ENCODE measurements at places on chromosomes 16 and 17.
A peak's percentile ranks its signal among the peaks of the same experiment; 100 is the strongest.

GRCh38 chr17:9408868-9409829, 166.5 kb downstream of the STX8 start:
- DNase-seq = no peak

DNA sequence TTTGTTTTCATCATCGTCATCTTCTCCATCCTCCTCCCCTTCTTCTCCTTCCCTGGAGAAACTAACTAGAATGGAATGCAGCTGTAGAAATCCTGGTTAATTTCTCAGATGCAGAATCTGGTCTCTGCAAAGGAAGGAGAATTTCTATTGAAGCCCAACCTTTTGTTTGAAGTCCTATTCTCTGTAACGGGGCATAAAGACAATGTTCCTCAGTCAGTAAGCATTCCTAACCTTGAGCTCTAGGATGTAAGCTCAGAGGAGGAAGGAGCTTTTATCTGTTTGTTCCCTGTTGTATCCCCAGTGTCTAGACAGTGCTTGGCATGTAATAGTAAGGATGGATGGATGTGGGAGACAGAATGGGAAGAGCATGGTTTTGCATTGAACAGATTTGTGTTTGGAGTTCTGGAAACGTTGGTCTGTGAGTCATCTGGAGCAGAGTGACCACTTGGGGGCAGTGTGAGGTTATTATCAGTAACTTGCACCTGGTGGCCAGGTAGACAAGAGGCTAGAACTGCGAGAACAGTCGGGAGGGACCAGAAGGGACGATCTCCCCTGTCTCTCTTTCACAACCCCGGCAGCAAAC, 363.7 kb downstream of the SNX29 start:
- DNase-seq = no peak

DNA sequence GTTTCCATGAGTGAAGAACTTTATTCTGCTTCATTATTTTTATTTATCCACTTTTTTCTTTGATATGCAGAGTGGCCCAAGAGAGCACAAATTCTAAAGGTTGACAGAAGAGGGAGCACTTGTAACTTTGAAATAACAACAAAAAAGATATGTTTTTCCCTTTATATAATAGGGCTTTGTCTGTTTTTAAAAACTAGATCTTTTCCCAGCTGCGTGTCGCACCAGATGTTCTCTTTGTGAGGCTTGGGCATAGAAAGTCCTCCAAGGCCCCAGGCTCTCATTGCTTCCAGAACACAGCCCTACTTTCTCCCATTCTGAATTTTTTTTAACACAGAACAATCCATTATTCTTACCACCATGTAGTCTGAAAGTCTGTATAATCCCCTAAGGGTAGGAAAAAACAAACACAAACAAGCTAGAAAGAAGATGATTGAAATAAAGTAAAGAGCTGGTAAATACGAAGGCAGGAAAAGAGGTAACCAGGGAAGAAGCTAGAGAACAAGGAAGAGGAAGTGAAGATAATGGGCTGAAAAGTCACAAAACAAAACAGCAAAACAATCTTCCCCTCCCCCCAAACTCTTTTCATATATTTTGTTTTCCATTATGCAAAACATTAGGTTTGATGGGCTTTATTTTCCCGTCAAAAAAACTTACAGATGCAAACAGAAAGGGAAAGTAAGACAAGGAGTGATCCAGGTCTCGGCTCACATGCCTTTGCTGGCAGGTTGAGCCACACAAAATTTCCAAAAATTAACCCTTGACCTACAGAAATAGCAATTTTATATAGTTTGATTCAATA, 160.4 kb downstream of the ABCA8 start:
- no peak for DNase-seq

- DNase-seq = no peak
Observed at GRCh38 chr16:66878067-66878466, 2.2 kb upstream of the PDP2 start.

- no peak for DNase-seq
Observed at GRCh38 chr17:61834610-61835009, 28.7 kb downstream of the BRIP1 start.

- DNase-seq = no peak
Observed at GRCh38 chr17:22158364-22158763, 466.0 kb downstream of the KCNJ18 start.

DNA sequence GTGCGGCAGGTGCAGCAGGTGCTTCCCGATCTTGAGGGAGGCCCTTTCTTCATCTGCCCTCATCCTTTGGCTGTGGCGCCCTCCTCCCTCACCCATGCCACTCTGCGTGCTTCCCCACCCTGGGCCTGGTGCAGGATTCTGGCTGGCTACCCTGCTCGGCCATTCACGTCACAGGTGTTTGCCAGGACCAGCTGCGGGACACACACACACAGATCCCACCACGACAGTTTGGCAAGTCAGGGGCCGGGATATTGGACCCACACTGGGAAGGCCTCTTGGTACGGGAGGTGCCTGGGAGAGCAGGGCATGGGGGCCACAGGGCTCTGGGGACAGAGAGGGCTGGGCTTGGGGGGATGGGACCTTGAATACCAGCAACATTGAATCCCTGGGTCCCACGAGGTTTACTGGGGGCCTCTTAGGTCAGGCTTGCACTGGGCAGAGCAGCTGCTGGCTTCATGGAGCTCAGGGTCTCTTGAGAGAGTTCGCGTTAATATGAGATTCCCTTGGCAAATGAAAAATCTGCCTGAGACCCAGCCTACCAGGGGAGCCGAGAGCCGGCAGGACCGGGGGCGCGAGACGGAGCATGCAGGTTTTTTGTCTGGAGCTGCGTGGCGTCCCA, 15.1 kb downstream of the ADCY7 start:
- no peak for DNase-seq

- no peak for DNase-seq
Observed at GRCh38 chr17:64255764-64256163, 7.3 kb downstream of the TEX2 start.

- DNase-seq = no peak
Observed at GRCh38 chr17:19250421-19251173, 13.4 kb downstream of the EPN2 start.

DNA sequence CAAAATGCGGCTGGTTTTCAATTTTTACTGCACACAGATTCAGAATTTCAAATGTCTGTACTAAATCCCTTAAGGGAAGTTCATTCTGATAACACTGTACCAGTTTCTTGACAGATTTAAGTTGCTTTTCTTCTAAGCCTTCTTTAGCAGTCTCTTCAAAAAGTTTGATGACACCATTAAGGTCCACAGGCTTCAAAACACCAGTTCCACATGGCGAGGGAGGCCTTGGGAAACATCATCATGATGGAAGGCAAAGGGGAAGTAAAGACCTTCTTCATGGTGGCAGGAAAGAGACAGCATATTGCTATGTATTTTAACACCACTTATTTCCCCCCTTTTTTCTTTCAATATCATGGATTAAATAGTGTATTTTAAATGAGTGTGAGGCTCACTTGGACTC, 24.5 kb downstream of the NLRC5 start:
- no peak for DNase-seq

DNA sequence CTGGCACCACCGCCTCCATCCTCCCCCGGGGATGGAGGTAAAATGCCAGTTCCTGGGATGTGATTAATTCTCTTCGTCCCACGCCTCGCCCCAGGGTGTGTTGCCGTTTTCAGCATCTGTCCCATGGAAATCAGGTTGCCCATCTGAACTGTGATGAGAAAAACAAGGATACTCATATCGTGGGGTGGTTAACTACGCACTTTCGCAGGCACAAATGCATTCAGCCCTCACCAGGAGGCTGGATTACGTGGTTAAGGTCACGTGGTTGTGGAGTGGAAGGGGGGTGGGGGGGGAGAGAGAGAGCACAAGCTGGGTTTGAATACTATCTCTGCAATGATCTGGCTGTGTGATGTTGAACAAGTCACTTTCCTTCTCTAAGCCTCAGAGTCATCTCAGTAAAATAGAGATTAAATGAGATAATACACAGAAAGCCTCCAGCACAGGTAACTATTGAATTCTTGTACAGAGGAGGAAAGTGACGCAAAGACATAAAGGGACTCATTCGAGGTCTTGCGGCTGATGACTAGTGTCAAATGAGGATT, 74.7 kb downstream of the BMERB1 start:
- peak; percentile 27 for DNase-seq

DNA sequence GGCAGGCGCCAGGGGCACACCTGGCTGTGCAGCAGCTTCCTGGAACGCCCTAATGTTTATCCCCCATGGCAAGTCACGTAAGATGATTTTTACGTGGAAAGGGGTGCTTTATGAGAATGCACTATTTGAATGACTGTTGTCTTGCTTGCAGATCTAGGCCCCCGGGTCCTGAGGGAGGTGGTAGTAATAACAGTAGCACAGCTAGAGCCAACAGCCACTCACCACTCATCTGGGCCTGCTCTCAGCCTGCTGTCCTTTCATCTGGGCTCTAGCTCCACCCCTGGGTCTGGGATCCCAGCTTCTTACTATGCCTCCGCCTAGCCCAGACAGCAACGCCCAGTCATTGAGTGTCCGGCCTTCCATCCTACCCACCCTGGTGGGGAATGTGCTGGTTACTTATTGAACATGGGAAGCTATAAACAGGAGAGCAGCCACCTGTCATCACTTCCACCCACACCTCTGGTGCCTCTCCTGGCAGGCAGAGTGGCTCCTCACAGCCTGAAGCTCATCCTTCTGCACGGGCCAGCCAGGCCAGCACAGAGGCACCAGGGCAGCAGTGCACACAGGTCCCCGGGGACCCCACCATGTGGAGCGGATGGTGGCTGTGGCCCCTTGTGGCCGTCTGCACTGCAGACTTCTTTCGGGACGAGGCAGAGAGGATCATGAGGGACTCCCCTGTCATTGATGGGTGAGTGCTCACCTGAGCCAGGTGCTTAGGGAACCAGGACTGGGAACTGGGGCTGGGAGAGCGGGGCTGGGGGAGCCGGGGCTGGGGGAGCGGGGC, 16.6 kb downstream of the DPEP1 start:
- DNase-seq = no peak

GRCh38 chr16:76835779-76836300, 355.1 kb upstream of the MON1B start:
- no peak for DNase-seq

GRCh38 chr17:1033503-1033902, 36.6 kb downstream of the TIMM22 start:
- DNase-seq = no peak

GRCh38 chr16:87463722-87464690, 28.8 kb downstream of the ZCCHC14 start:
- peak; percentile 23 for DNase-seq

DNA sequence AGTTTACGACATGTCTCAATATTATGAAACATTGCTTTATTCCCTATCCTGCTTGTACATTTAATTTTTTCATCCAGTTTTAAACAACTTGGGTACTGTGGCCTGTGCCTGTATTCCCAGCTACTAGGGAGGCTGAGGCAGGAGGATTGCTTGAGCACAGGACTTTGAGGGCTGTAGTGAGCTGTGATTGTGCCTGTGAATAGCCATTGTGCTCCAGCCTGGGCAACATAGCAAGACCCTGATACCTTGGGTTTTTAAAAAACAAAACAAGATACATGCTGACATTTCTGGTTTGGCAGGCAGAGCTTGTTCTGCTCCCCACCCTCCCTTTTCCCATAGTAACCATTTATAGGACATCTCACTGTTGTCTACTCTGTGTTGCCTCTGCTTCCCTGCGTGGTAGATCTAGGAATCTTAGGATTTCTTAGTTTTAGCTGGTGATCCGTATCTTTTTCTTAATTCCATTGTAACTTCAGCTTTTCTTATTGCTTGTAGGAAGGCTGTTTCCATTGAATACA, 35.6 kb downstream of the TENT4B start:
- no peak for DNase-seq

DNA sequence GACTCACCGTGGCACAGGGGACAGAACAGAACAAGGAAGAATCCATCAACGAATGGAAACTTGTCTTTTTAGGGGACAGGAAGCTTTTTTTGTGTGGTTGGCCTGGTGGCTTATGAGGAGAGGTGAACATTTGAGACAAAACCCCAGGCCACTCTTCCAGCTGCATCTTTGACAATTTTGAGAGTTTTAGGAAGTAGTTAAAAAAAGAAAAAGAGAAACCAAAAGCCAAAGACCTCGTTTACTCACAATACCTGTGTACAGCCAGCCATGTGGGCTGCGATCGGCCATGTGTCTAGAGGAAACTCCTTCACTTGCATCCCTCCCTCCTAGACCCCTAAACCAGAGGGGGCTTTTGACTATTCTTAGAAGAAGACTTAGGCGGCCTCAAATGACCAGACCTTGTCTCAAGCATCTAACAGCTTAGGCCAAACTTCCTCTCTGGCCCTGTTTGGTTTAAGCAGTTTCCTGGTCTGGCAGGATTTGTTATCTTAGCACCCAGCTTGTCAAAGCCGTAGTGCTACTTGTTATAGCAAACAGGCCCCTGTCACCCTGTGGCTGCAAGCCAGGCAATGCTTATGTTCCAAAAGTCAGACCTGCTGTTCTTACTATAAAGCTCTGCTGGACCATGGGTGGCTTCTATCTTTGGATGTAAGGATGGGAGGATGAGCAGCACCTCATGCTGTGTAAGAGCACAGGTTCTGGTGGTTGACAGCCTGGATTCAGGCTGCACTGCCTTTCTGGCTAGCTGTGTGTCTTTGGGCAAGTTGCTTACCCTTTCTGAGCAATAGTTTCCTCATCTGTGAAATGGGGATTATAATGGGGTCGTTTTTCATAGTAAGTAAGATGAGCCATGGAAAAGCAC, 17.7 kb downstream of the KSR1 start:
- peak; percentile 75 for DNase-seq

DNA sequence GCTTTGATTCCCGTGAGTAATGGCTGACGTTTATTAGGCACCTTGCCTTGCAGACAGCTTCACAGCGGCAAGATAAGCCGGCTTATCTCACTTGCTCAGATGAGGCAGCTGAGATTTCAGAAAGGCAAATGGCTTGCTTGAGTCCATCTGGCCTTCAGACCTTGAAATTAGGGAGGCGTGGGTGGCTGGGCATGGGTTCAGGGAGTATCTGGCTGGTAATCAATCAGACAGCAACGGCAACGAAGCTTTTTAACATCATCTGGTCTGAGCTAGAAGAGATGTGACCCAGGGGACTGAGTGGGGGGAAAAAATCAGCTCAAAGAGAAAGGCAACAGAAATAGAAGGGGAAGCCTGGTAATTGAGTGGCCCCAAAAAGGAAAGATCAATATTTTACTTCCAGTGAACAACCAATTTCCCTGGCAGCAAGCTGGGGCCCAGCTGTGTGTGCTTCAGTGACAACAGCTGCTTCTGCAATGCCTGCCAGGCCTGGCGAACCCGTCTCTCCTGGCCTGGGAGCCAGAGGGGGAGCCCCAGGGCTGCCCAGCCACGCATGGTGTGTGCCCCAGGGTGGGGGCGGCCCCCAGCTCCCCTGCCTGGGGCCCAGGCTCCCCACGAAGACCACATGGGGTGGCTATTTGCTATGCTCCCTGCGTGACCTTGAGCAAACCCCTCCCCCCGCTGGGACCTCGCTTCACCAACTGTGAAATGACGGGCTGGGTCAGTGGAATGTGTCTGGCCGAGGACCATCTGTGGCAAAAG, 34.0 kb downstream of the RAB11FIP4 start:
- no peak for DNase-seq

DNA sequence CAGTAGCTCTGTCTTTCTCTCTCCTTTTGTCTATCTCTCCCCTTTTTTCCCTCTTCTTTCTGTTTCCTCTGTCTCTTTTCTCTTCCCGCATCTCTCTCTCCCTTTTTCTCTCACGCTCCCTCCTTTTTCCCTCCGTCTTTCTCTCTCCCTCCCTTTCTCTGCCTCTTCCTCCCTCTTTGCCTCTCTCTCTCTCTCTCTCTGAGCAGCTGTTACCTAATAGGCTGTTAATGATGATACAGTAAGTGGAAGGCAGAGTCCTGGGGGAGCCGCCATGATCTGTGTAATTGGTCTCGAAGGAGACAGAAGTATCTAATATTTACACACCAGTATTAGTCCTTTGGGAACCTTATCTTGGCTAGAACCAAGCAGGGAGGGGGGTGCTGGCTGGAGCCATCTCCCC, 136.1 kb upstream of the CIBAR2 start:
- no peak for DNase-seq

Measured in CD4-positive, alpha-beta memory T cell (primary cell).